ENCODE measurements at places on chromosomes 12 and 14. TPM values are rescaled to one million over a fixed set of nuclear protein-coding genes. Genes with fewer than 3 reads are reported as not detected.

Gene ISCA2
- total RNA-seq, result 11.7 TPM

Gene PLXNC1
- 0.34 TPM for total RNA-seq

Gene RAD9B
- 1.0 TPM for total RNA-seq

Gene GALNT9
- 0.63 TPM for total RNA-seq

Gene TBX5
- not detected for total RNA-seq

Gene RPL36AL
- total RNA-seq, result 132 TPM

Gene CMAS
- 47.9 TPM for total RNA-seq

Gene SCYL2
- total RNA-seq, result 42.6 TPM

Gene FZD10
- not detected for total RNA-seq

Gene GUCY2C
- total RNA-seq, result not detected

Gene DCN
- 478 TPM for total RNA-seq

Gene SMOC1
- total RNA-seq, result 0.06 TPM

Gene TSPAN19
- 0.06 TPM for total RNA-seq

Gene NR1H4
- not detected for total RNA-seq

Gene AQP6
- not detected for total RNA-seq

Gene FAIM2
- 4.1 TPM for total RNA-seq

Gene SYT10
- total RNA-seq, result not detected

Gene IL22
- not detected for total RNA-seq

Gene SYNDIG1L
- total RNA-seq, result not detected

Gene SMCO2
- total RNA-seq, result not detected

Gene CCDC177
- total RNA-seq, result not detected

Gene P2RX2
- not detected for total RNA-seq

Gene NTF3
- total RNA-seq, result 0.29 TPM

Gene HOXC4
- 4.2 TPM for total RNA-seq

Gene TAS2R19
- total RNA-seq, result 1.9 TPM

Gene KCNA5
- total RNA-seq, result not detected

Gene PROX2
- total RNA-seq, result not detected

Gene NANOG
- total RNA-seq, result not detected
